ENCODE measurements at places on chromosomes 16 and 17.

GRCh38 chr17:50783193-50783660 is 15.9 kb upstream of the ANKRD40CL start:
- peak; percentile 58 for DNase-seq

- no peak for DNase-seq
Measured at GRCh38 chr16:8852534-8852933, 16.3 kb downstream of the CARHSP1 start.

DNA sequence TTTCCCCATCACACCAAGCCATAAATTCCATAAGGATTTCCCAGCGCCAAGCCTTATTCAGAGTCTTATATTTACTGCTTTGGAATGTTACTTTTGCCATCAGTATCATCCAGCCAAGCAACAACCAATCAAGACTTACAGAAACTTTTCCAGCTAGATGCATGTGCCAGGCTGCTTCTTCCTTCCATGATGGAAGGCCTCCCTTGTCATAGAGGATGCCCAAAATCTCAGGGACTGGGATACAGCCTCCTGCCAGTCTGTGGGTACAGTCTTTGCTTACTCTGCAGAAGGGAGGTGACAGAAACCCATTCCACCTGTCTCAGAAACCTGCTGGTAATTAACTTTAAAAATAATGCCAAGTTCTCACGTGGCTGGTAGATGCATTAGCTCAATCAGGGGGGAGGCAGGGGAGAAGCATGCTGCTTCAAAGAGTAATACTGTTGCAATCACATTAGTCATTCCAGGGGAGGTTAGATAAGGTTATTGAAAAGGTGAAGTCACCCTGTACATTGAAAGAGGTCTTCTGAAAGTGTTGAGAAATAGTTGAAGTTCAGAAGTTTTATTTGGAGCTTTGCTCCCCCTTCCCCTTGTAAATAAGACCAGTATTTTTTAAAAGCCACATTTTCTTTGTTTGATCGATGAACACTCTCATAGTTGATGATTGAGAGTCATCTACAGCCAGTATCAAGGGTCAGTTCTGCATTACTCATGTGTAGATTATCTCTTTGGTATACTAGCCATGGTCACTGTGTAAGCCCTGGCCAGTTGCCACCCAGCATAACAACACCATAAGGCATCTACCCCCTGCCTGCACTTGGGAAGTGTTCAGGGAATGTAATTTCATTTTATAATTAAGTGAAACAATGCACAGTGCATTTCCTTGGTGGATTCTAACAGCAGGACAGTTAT is 22.2 kb downstream of the HLF start:
- no peak for DNase-seq

- DNase-seq = no peak
Measured at GRCh38 chr17:38352245-38353085, 821 bp downstream of the SOCS7 start.

GRCh38 chr16:5046914-5047313 is 13.2 kb upstream of the NAGPA start:
- DNase-seq = no peak

- DNase-seq = no peak
Measured at GRCh38 chr17:81010935-81011334, 19.3 kb downstream of the CHMP6 start.

DNA sequence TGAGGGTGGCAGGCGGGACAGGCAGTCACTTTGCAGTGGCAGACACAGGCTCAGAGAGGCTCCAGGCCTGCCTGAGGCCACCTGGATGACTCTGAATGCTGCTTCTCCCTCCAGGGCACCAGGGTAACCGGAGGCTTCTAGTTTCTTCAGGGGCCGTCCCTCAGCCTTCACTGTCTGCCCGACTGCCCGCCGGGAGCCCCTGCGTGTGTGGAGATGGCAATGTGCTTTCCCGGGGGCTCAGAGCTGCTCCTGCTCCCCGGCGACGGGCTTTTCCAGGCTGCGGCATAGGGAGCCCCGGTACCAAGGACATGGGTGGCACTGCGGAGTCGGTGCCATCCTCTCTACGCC is 51.5 kb downstream of the CBFA2T3 start:
- DNase-seq = no peak

Measured in stimulated activated CD8-positive, alpha-beta memory T cell treated with anti-CD3 and anti-CD28 coated beads, Interleukin-7, amount 100 ng/mL, for 48 hours (primary cell).